Adipocyte (in vitro differentiated cells): ENCODE measurements at places on chromosomes 3 and 15.

DNA sequence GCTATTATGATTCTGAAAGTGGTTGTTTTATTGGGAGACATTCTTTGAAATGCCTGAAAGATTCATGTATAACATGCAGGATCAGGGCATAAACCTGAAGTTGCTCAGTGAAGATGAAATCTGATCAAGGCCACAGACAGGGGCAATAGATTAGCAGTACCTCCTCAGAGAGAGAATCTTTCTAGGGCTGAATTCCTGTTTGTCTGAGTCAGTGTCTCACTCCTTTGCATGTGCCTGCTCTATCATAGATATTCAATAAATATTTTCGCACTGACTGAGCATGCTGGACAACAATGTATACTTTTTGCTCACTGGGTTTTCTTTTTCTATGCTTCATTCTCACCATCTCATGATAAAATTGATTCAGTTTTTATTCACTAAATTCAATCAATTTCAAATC, 49.8 kb upstream of the PFN2 start:
- peak; percentile 49 for DNase-seq

DNA sequence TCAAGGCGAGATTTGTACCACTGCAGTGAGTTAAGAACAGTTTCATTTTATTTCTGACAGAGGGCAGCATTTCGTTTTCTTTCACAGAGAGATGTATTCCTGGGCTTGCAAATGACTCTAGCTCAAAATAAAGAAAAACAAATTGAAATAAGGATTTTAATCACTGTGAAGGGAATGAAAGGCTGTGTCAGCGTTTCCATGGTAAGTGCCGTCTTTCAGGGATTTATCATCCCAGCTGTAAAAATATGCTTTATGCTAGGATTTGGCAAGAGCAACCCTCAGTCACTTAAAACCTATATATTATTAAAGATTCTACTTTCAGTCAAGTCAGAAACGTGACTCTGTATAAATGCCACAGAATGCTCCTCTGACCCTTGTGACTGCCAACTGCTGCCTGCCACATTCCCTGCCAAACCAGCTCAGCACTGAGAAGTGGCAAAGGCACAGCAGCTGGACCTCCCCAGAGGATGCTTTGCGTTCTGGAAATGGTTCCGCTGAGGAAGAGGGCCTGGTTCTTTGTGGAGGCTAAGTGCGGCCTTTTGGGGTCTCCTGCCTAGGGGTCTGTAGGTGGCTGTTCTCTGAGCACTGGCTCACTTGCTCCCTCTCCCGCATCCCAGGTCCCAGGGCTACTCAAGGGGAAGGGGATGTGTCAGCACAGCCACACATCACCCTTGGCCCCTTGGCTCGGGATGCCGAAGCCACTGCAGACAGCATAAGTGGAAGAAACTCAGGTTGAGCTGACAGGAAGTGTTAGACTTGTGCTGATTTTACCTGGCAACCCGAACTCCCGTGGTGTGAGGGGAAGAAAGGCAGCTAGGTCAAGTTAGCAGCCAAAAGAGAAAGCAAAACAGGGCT, 56.6 kb upstream of the POMGNT2 start:
- peak; percentile 87 for DNase-seq

- no peak for DNase-seq
Measured at GRCh38 chr3:191740712-191741111, 279.7 kb downstream of the PYDC2 start.

GRCh38 chr15:34327906-34328305, 9.7 kb downstream of the SLC12A6 start:
- DNase-seq = no peak

GRCh38 chr15:77057072-77057471, 13.8 kb downstream of the TSPAN3 start:
- DNase-seq = peak; percentile 60

- no peak for DNase-seq
Measured at GRCh38 chr3:148233403-148233802, 464.3 kb upstream of the AGTR1 start.

DNA sequence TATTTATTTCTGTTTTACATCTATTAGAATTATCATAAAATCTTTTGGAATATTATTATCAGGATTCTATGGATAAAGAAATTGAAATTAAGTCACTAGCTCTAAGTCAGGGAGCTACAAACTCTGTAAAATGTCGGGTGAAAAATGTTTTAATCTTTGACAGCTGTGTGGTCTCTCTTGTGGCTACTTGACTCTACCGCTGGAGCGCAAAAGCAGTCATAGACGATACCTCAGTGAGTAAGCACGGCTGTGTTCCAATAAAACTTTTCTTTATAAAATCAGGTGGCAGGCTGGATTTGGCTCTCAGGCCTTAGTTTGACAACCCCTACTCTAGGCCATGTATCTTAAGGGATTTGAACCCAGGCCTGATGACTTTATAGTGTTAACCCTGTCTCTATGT, 88.5 kb upstream of the PFN2 start:
- no peak for DNase-seq

- peak; percentile 19 for DNase-seq
Measured at GRCh38 chr3:197525706-197526105, 30.1 kb downstream of the BDH1 start.

DNA sequence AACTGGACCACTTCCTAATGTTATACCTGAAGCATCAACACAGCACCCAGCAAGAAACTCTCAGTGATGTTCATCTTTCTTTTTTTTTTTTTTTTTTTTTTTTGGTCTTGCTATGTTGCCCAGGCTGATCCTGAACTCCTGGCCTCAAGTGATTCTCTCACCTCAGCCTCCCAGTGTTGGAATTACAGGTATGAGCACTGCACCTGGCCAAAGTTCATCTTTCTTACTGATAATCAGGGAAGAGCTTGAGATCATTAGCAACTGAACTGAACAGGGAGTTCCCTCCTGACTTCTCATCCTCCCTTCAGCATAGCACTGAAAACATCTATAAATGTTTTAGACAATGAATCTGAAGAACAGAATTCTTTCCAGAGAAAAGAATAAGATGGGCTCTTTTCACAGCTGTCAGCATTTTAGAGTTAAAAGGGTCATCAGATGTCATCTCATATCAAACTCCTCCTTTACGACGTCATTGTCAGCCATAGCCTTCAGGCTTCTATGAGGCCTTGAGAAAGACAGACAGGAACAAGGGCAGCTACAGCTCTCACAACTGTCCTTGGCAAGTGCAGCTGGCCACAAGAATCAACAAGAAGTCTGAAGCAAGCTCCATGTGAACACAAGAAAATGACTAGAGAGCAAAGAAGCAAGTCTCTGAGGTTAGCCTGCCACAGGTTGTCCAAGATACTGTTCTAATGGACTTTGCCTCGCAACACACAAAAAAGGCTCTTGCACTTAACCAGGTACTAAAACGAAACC, 33.8 kb downstream of the SCAP start:
- DNase-seq = no peak

GRCh38 chr3:108180194-108180593, 42.0 kb downstream of the IFT57 start:
- DNase-seq = peak; percentile 58

DNA sequence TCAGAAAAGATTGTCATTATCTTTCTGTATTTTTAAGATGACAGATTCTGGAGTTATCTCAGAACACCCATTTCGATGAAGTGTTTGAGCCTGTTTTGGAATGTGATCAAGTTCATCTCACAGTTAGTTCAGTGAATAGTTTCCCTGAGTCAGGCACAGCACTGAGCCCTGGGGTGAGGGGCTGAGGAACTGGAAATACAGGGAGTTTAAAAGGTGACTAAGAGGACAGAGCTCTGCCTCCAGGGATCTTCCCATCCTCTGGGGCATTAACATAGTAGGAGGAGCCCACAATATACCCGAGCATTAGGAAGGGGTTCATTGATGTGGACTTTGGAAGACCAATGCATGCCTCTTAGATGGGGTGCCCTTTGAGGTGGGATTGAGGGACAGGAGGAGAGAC, 355.1 kb downstream of the CLSTN2 start:
- DNase-seq = no peak

DNA sequence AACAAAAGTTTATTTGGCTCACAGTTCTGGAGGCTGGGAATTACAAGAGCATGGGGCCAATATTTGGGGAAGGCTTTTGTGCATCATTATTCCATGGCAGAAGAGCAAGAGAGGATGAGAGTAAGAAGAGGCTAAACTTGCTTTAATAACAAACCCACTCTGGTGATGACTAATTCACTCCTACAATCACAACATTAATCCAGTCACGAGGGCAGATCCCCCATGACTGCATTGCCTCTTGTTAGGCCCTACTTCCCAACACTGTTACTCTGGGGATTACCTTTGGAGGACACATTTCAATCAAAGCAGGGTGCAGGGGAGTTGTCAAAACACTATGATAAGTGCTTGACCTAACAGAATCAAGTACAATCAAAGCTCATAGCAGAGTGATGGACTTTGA, 181.7 kb downstream of the BBX start:
- no peak for DNase-seq
